ENCODE measurements at places on chromosomes 7 and 10.
A peak's percentile ranks its signal among the peaks of the same experiment; 100 is the strongest.

DNA sequence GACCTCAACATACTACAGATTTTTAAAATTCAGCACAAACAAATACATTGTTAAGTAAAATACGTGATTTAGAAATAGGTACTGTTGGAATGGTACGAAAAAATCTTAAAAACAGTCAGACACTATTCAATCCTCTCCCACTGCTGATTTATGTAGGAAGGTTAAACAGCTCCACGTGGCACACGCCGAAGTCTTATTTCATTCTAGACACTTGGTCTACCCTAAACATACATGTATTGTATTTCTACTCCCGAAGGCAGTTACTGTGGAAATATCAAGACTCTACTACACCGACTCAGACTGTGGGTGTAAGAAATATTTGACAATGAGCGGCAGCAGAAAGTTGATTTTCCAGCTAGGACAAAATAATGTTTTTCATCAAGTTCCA lies 130.6 kb downstream of the MPP7 start:
- no peak for DNase-seq

DNA sequence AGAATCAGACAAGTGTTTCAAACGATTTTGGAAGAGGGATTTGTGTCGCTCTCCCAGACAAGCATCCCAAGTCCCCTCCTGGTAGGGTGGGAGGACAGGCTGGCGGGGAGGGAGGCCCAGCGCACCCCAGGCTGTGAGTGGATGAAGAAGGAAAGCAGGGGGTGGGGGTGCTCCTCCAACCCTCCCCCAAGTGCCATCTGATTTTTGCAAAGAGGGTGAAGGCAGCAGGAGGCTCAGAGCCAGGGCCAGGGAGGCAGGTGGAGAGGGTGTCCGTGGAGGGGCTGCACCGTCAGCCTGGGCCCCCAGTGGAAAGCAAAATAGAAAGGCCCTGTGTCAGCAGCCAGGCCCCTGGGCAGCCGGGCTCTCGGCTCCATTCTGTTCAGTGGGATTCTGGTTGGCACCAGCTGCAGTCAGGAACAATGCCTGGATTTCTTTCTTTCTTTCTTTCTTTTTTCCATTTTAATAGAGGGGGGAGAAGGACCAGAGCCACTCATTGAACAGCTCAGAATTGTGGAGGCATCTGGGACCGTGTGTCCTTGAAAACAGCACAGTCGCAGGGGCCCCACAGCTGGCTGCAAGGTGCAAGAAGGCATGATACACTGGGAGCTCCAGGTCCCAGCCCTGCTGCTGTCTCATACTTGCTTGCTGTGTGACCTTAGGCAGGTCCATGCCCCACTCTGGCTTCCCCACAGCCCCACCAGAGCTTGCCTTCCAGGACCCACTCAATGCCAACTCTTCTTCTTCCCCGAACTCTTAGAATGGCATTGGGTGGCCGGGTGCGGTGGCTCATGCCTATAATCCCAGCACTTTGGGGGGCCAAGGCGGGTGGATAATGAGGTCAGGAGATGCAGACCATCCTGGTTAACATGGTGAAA lies 7.1 kb upstream of the ZMIZ1 start:
- DNase-seq: no peak

DNA sequence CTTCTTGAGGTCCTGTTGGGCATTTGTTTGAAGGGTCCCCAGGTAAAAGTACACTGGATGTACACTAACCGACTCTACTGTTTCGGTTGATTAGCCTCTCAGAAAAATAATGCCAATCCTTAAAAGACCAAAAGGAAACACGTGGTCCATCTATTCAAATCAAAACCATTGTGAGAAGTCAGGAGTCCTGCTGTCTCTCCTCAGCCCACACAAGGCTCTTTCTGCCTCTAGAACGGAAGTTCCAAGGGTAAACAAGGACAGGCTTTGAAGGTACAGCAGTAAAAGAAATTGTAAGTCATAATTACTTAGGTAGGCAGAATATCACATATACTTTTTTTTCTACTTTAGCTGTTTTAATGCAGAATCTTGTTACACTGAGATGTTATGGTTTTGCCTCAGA lies 71.7 kb upstream of the TPK1 start:
- peak; percentile 8 for DNase-seq

- no peak for DNase-seq
Measured at GRCh38 chr7:50208378-50208982, 96.0 kb upstream of the IKZF1 start.

GRCh38 chr10:46216003-46216634 lies 70.7 kb upstream of the ANTXRL start:
- no peak for DNase-seq

DNA sequence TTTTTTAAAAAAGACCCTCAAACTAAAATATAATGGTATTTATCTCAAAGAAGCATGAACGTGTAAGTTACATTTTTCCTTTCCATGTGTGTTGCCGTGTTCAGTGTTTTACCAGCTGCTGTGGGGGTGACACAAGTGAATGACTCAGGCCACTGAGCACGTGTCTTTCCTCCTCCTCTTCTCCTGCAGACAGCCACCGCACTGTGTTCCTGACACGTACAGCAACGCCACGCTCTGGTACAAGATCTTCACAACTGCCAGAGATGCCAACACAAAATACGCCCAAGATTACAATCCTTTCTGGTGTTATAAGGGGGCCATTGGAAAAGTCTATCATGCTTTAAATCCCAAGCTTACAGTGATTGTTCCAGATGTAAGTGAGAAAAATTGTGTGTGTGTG lies 29.7 kb downstream of the TMEM248 start:
- no peak for DNase-seq

- DNase-seq: no peak
Measured at GRCh38 chr7:75969704-75970498, 24.5 kb downstream of the TMEM120A start.

DNA sequence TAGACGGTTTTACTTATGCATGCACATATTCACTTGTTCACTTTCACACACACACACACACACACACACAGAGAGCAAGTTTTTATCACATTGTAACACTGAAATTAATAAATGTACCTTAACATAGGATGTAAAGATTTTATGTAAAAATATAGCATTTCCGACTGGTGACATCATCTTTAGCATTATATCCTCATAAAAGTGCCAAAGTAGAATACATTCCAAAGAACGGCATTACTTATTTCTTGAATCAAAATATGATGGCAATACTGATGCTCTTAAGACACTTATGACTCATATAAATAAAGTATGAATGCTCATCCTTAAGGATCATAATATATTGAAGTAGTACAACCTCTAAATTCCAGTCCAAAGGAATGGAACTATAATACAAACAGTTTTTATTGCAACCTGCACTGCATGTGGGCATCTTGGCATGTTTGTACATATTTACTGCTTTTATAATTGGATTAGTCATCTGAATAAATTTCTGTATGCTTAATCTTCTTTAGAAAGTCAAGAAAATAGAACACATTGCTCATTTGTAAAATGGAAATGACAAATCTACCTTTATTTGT lies 290.0 kb upstream of the SEMA3A start:
- peak; percentile 8 for DNase-seq

- DNase-seq: no peak
Measured at GRCh38 chr7:51154201-51154600, 162.4 kb downstream of the COBL start.

DNA sequence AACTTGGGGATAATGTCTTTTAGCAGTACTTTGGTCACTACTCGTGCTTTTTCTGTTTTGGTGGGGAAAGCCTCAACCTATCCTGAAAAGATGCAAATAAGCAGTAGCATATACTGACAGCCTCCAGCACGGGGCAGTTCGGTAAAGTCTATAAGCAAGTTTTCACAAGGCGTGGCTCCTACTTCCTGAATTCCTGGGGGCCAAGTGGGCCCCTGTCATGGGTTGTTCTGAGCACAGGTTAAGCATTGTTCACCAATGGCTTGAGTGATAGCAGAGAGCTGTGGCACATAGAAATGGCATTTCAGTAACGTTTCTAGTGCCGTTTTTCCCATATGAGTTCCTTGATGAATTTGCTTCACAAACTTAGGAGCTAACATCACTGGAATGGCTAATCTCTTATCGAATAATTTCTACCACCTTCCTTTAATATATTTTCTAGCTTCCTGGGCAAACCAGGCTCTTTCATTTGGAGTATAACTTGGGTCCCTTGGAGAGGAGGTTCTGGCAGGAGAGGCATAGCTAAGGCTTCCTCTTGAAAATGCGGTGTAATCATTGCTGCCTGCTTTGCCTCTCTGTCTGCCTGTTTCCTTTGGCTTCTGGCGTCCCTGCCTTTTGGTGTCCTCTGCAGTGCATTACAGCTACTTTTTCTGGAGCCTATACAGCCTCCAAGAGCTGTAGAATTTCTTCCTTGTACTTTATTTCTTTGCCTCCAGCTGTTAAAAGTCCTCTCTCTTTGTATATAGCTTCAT lies 11.7 kb upstream of the ZNF239 start:
- DNase-seq: no peak

DNA sequence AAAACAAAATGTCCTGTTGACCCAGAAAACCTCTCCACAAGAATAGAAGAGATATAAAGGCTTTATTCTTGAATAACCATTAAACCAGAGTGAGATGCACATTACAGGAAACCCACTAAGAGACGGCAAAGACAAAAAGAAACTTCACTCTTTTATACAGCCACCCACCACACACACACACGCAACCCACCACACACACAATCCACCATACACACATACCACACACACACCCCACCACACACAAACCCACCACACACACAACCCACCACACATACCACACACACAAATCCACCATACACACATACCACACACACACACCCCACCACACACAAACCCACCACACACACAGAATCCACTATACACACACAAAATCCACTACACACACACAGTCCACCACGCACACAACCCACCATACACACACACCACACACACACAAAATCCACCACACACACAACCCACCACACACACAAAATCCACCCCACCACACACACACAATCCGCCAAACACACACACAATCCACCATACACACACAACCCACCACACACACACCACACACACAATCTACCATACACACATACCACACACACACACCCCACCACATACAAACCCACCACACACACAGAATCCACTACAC lies 9.5 kb upstream of the REPIN1 start:
- DNase-seq: no peak

GRCh38 chr7:121410829-121411596 lies 14.9 kb upstream of the FAM3C start:
- no peak for DNase-seq

DNA sequence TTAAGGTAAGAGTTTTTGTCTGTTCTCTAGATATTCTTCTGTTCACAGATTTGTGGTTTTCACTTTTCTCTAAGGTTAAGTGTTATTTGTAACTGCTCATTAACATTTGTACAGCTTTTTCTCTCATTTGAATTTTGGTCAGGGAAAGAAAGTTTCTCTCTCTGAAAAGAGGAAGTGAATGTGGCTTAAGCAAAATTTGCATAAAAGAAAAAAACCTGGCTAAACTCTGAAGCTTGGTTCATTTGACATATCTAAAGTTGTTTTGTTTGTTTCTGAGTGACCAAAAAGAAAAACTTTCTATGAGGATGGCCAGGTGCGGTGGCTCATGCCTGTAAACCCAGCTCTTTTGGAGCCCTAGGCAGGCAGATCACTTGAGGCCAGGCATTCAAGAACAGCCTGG lies 22.0 kb upstream of the SLC26A4 start:
- DNase-seq: no peak

DNA sequence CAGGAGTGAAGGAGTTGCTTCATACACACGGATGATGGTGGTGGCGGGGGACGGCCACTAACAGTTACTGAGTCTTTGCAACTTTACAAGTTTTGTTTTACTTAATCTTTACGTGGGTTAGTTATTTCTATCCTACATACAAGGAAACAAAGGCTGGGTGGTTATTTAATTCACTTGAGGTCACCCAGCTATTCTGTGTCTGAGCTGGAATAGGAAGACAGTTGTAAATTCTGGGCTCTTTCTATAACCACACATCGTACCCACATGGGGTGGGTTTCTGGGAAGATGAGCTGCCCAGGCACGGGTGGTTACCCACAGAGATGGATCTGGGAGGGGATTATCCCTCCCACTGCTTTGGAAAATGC lies 137.9 kb downstream of the ANLN start:
- DNase-seq: no peak

GRCh38 chr7:116501425-116502167 lies 2.1 kb downstream of the CAV2 start:
- no peak for DNase-seq

DNA sequence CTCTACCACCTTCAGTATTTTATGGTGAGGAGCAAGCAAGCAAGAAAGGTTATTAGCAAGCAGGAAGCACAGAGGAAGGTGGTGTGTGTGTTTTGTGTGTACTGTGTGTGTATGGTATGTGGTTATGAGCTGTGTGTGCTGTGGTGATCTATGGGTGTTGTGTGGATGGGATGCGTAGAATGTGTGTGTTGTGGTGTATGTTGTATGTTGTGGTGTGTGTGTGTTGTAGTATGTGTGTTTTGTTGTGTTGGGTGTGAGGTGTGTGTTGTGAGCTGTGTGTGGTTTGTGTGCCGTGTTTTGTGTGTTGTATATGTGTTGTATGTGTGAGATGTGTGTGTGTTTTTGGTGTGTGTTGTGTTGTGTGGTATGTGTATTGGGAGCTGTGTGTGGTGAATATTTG lies 16.8 kb upstream of the IGFBP3 start:
- DNase-seq: no peak

DNA sequence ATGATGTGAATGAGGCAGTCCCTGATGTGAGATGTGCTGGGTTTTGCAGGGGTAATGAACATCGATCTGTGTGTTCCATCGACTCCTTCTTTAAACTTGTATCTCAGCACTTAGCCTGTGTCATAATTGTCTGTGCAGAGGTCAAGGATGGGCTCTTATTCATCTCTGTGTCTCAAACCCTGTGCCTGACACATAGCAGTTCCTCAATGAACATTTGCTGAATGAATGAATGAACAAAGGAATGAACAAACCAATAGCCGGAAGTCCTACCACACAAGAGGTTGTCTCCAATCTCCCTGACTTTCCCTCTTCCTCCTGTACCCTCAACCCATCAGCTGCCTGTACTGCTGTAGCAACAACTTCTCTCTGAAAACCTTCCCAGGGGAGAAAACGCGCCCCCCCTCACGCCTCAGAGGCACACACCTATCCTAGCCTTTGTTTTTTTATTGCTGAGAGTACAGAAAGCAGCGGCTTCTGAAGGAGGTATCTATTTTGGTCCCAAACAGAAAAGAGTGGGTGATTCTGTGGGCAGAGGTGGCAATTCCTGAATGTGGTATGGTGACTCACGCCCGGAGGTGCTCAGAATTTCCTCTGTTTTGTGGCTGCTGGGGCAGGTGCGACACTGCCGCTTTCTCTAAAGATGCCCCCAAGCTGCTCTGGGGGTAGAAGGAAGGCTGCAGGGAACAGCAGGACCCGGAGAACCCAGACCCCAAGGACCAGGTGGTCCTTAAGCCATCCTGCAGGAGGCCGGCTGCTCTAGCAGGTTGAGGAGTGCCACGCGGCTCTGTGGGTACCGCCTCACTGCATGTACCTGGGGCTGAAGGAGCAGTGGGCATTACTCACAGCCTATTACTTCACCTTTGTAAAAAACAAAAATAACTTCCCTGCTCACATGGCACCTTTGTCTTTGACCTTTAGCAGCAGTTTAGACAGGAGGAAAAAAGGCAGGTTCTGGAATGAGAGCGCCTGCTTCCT lies 9.6 kb downstream of the IL2RA start:
- DNase-seq: no peak

- no peak for DNase-seq
Measured at GRCh38 chr10:124027031-124027611, 66.3 kb downstream of the CHST15 start.

GRCh38 chr10:34814913-34815184 lies 247 bp downstream of the PARD3 start:
- DNase-seq: no peak

GRCh38 chr7:77532247-77532646 lies 4.8 kb upstream of the PTPN12 start:
- DNase-seq: no peak

- no peak for DNase-seq
Measured at GRCh38 chr10:79078367-79079053, 9.7 kb downstream of the ZMIZ1 start.

- DNase-seq: no peak
Measured at GRCh38 chr7:130141161-130141883, 63.9 kb downstream of the TMEM209 start.
